ENCODE measurements at places on chromosomes 7 and 10.
A peak's percentile ranks its signal among the peaks of the same experiment; 100 is the strongest.

GRCh38 chr7:117076426-117076943, 123.2 kb downstream of the ST7 start:
- no peak for DNase-seq

DNA sequence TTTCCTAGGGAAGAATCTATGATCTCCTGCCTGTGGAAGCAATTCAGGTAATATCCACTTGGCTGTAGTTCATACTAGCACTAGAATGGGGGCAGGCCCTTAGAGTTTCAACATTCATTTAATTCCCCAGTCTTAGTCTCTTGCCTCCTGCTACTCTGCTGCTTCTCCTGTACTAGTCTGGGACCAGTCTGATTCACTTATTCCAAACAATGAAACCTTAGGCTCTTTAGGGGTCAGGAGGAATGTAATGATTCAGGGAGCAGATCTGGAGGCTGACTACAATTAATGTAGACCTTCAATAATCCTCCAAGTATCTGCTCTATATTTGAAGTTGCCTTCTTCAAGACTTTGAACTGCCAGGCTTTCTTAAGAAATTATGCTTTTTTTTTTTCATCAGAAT, 101.8 kb downstream of the GNAT3 start:
- DNase-seq = no peak

GRCh38 chr7:32564542-32564941, 69.3 kb downstream of the AVL9 start:
- DNase-seq = no peak

DNA sequence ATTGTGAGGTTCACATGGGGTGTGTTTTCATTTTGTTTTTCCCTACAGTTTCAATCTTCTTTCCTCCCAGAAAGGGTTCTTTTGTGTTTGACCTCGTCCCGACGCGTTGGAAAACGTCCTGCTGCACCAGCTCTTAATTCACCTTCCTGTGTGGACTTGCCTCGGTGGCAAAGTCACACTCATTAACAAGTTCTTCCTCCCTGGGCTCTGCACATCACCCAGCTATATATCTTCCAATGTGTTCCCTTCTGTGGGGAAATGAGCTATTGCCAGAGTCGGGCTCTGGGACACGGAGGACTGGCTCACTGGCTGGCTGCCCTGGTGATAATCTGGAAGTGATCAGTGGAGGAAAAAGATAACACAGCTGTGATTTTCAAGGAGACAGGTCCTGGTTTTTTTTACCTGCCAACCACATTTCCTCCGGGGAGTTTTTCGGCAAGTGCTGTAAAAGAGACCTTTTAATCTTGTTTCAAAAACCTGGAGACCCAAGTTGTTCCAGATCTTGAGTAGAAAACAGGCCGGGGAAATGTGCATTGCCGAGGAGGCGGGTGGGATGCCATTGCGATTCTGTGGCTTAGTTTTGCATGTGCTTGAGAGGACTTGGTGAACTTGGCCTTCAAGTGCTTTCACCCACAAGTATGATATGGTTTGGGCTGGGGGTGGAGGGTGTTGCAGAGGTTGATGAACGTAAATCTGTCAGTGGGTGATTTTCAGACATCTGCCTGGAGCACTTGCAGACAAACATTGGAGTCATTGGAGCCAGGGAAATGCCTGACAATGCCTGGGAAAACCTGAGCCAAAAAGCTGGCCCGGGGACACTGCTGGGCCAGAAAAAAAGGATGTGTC, 96.5 kb upstream of the CREB5 start:
- no peak for DNase-seq

DNA sequence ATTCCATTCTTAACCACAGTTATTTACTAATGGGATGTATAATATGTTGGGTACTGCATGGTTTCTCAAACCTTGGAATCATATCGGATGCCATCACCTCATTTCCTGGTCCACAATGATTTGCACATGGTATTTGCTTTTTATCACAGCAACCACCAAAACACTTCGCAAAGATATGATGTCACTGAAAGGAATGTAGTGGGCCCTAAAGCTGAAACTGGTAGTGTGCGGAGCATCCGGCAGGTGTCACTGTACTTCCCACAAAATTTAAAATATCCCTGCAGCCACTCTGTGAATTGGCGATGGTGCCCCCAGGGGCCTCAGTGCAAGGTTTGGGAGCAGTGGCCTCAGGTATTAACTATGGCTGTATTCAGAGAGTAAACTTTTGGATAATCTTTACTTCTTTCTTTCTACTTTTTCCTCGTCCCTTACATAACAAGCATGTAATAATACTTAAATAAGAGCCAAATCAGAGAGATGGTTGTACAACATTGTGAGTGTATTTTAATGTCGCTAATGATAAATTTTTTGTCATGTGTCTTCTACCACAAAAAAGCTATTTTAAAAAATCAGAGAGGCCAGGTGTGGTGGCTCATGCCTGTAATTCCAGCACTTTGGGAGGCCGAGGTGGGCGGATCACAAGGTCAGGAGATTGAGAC, 66.2 kb downstream of the FAM241B start:
- DNase-seq = no peak

DNA sequence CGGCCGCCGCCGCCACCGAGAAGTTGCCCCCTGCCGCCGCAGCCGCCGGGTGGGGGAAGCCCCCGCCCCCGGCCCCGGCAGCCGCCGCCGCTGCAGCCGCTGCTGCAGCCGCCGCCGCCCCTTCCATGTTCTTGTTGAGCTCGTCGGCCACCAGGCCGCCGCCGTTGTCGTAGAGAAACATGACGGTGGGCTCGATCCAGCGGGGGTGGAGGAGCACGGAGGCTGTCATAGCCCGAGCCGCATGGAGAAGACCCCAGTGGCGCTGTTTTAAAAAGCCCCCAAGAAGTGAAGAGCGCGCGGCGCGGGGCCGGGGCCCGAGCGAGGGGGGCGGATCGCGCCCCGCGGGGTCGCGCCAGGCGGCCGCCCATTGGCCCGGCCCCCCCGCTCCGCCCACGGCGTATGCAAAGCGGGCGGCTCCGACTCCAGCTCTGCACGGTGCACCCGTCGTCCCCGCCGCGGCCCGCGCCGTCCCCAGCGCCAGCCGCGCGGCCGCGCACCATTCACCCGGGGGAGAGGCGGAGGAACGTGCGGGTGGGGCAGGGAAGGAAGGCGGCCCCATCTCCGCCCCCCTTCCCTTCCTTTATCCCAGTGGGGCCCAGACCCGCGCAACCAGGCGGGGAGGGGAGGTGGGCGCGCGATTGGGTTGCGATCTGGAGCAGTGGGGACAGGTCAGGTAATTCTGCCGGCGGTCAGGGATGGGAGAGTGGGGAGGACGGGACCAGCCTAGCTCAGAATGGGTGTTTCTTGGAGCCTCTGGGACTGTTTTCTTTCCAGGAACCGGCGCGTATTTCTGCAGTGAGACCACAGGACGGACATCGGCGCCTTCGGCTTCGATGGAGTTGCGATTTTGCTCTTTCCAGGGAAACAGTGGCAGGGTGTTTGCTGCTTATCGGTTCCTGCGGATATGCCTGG, at the start of gene HOXA13:
Gene HOXA13, minus strand, starts transcription at position 243 of the 912 bp plus-strand sequence. Its CDS starts 14 bp downstream, at position 229.
- DNase-seq = peak; percentile 38

DNA sequence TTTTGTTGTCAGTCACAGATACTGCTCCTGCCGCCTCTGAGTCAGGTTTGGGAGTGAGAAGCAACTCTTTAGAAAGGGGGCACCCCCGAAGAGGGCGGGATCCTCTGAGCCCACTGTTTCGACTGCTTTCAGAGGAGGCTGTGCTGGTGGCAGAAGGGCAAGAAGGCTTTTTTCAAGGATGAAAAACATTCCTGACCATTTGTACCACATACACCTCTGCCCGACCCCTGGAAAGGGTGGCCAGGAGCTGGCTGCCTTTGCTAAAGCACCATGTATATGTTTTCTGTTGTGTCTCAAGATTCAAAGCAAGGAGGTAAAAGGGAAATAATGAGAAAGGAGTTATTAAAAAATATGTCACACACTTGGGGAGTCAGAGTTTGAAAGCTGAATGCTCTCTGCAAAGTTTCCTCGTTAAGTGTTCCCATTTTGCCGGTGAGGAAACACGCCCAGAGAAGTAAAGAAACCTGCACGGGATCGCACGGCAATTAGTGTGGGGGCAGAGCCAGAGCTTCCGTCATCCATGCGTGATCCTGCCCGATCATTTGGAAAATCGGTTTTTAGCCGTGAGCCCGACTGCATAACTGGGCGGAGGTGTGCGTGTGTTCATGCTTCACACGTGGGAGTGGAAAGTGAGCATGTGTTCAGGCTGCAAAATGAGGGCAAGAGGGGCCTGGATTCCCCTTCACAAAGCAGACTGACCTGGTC, 163.2 kb downstream of the ADAM12 start:
- no peak for DNase-seq

DNA sequence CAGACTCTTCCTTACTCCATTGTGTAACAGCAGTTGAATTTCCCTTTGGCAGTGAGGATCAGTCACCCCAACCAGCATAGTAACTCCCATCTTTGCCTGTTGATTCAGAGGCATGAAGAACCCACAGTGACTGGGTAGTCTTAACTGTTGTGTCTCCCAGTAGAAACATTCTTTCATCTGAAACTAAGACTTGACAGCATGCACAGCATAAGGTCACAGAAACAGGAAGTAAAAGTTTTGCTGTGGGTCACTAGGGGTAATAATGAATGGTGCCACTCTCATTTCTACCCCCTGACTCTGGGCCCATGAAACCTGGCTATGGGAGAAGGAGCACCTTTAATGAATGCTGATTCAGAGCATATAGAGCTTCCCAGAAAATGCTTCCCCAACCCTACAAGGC, 8.3 kb upstream of the FRMPD2 start:
- DNase-seq = no peak

- peak; percentile 72 for DNase-seq
Measured at GRCh38 chr10:121680879-121681655, 82.8 kb upstream of the FGFR2 start.

- DNase-seq = no peak
Measured at GRCh38 chr10:78470267-78471103, 436.8 kb downstream of the RPS24 start.

GRCh38 chr10:70551466-70551865, 51.1 kb downstream of the PRF1 start:
- no peak for DNase-seq

DNA sequence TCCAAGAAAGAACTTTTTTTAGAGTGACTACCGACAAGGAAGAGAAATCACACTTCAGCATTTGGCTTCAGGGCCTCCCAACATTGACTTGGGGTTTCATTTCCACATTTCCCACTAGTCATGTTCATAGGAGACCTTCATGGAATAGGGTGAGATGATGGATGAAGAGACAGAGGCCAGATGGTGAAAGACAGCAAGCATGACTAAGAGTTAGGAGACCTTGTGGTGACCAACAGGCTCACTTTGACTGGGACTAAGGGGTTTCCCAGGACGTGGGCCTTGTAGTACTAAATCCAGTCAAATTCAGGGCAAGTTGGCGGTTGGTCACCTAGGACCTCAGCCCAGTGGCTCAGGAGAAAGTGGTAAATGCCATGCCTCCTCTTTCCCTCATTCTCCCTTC, 3.0 kb upstream of the GIMAP5 start:
- no peak for DNase-seq
